ENCODE measurements at places on chromosomes 16 and 17.
A peak's percentile ranks its signal among the peaks of the same experiment; 100 is the strongest.

- DNase-seq = peak; percentile 29
Observed at GRCh38 chr17:64002658-64003525, 4.7 kb downstream of the PRR29 start.

DNA sequence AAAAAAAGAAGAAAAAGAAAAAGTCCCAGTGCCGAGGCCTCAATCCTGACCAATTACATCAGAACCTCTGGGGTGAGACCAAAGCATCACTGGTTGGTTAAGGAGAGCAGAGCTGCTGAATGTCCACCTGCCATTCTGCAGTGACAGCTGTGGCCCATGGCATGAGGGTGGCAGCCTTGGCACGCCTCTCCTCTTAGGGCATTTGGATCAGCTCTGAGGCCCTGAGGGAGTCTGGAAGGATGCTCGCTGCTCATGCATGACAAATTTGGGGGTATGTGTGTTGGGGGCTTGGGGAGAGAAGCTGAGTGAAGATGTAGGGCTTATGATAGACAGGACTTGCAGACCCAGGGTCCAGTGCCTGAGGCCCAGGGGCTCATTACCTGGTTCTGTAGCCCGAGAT lies 26.3 kb downstream of the MYLK3 start:
- no peak for DNase-seq

DNA sequence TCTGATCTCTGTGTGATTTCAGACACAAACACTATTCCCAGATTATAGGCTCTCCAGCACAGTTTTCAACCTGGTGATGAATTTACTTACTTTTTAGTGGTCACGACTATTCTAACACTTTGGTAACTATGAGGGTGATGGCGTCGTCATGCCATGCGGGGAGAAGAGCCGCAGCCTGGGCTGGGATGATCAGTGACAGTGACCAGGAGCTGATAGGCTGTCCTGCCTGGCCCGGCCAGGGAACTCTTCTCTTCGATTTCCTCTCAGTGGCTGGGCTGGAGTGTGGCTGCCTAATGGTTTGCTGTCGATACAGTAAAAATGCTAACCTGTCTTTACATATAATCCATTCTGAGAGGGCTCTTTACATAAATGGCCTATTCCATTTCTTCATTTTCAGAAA lies 113.1 kb downstream of the IRX3 start:
- DNase-seq = no peak

- DNase-seq = no peak
Observed at GRCh38 chr17:33944826-33945225, 310.3 kb upstream of the CCL2 start.

DNA sequence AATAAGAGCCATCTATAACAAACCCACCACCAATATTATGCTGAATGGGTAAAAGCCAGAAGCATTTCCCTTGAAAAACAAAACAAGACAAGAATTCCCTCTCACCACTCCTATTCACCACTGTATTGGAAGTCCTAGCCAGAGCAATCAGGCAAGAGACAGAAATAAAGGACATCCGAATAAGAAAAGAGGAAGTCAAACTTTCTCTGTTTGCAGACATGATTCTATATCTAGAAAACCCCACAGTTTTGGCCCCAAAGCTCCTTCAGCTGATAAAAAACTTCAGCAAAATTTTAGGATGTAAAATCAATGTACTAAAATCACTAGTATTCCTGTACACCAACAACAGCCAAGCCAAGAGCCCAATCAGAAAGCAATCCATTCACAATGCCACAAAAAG lies 271.8 kb upstream of the AXIN2 start:
- DNase-seq = no peak

DNA sequence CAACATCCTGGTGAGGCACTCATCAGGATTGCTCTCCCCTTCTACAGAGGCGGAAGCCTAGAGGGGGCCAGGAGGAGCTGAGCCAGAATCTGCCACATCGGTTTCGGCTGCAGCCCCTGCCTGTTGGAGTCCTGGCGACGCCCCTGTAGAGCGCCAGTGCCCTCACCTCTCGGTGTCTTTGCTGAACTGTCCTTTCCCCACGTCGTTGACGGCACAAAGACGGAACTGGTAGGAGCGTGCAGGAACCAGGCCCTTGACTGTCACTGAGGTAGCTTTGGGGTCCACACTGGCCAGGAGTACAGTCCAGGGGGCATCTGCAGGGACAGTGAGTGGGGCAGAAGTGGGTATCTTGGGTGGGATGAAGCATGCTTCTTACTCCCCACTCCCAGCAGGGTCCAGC lies 110.3 kb upstream of the CDC42EP4 start:
- no peak for DNase-seq

GRCh38 chr17:49819651-49820050 lies 28.2 kb downstream of the TAC4 start:
- DNase-seq = no peak

- no peak for DNase-seq
Observed at GRCh38 chr17:78306913-78307312, 53.0 kb downstream of the SOCS3 start.

All from Caco-2 (cell line).